ENCODE measurements at places on chromosomes 16 and 17.

DNA sequence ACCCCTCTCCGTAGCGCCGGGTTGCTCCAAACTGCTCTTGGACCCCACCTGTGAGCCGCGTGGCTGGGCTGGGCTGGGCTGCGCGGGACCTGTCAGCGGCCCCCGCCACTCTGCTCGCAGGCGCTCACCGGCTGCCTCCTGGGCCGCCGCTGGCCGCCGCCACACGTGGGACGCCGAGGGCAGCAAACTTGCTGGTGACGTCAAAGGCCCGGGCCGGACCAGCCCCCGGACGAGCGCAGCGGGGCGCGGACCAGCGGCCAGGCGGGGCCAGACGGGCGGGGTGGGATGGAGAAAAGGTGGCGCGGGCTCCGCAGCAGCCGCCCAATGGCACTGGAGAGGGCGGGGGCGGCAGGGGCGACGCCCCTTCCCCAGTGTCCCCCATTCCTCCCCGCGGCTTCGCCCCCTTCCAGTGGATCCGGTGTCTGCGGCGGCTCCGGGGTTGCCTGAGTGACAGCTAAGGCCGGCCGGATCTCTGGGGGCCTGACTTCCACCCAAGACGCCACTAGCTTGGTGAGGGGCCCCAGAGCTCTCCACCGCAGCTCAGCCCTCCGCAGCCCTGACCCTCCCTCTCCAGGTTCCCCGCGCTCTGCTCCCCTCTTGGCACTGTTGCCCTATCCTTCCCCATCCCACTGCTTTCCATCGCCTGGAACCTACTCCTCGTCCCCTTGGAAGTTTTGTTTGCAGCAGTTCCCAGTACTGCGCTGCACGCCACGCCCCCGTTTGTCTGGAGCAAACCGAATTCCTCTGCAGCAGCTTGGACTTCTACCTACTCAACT is at the start of gene HS3ST3A1:
HS3ST3A1 (minus strand) TSS at position 154 of the 776 bp plus-strand sequence. CDS start 800 bp downstream, outside the sequence.
- no peak for DNase-seq

- no peak for DNase-seq
Measured at GRCh38 chr16:63904930-63905329, 1216.9 kb downstream of the CDH11 start.

- DNase-seq: no peak
Measured at GRCh38 chr17:82349287-82349701, 9.8 kb upstream of the TEX19 start.

GRCh38 chr17:82019690-82020571 is 2.7 kb downstream of the CENPX start:
- DNase-seq: peak; percentile 51

DNA sequence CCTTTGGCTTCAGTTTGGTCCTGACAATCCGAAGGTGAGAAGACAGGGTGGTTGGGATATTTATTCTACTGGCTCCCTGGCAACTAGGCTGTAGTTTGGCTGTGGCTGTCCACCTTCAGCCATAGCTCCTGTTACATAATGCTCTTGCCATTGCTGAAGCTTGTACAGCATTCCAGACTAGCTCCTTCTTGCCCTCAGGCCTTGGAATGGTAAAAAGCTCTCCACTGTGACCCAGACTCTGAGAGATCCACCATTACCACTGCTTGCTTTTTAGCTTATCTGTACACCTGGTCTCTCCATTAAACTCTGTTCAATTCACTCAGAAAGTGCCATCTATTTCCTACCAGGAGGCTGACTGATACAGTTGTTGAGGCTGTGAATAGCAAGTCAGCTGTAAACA is 231.8 kb upstream of the MON1B start:
- no peak for DNase-seq

DNA sequence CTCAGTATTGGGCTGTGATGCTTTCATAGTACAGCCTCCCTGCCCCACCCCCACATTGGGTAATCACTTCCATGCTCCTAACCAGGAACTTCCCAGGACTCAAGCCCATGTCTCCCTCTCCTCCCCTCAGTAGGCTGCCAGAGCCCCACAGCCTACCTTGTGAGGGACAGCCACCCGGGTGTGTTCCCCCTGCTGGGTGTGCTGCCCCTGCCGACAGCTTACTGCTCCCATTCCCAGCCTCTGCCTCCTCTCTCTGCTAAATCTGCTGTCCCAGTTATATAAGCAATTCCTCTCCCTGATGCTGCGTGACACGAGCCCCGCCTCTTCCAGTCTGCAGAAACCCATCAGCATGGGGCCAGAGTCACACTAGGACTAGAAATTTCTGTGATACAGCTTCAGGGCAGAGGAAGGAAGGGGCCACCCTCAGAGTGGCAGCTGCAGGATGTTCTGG is at the start of gene RSKR:
RSKR (minus strand) TSS at position 255 of the 451 bp plus-strand sequence; CDS start at position 231, 24 bp downstream.
- DNase-seq: no peak

DNA sequence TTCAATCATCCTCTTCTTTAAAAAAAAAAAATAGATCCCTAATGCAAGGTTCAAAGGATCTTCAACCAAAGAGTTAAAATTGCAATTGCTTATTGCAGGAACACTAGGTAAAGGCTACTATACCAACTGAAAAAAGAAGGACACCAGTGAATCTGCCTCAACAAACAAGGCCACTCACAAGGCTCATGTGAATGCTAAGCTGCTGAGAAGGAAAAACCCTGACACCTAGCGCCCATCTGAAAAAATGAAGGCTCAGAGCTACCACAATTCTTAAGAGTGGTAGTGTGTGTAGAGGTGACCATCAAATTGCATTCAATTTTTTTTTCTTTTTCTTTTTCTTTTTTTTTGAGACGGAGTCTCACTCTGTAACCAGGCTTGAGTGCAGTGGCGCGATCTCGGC is 201.6 kb upstream of the C17orf78 start:
- no peak for DNase-seq
